ENCODE measurements at places on chromosomes 4 and X.
A peak's percentile ranks its signal among the peaks of the same experiment; 100 is the strongest.

GRCh38 chr4:152132776-152133175 is 372.0 kb upstream of the GATB start:
- no peak for DNase-seq

DNA sequence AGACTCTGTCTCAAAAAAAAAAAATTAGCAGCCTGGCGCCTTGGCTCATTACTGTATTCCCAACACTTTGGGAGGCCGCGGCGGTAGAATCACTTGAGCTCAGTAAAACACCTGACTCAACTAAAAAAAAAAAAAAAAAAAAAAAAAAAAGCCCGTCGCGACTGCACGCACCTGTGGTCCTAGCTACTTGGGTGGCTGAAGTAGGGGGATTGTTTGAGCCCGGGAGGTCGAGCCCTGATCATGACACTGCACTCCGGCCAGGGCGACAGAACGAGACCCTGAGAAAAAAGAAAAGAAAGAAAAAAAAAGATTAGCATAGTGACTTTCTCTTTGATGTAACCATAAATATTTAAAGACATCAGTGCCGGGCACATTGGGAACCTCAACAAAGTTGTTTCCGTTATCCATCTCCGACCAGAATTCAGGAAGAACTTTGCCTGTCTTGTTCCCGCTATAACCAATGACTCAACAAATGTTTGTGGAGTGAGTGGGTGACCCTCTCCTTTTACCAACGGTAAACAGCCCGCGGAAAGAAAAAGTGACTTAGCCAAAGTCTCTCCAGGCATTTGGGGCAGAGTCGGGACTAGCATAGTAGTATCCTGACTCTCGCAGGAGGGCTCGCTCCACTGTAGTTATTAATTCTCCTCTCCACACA is 553 bp upstream of the MED28 start:
- peak; percentile 22 for DNase-seq

- peak; percentile 46 for DNase-seq
These were observed 1.2 kb downstream of the TMSB4X start for GRCh38 chrX:12975991-12976558.

DNA sequence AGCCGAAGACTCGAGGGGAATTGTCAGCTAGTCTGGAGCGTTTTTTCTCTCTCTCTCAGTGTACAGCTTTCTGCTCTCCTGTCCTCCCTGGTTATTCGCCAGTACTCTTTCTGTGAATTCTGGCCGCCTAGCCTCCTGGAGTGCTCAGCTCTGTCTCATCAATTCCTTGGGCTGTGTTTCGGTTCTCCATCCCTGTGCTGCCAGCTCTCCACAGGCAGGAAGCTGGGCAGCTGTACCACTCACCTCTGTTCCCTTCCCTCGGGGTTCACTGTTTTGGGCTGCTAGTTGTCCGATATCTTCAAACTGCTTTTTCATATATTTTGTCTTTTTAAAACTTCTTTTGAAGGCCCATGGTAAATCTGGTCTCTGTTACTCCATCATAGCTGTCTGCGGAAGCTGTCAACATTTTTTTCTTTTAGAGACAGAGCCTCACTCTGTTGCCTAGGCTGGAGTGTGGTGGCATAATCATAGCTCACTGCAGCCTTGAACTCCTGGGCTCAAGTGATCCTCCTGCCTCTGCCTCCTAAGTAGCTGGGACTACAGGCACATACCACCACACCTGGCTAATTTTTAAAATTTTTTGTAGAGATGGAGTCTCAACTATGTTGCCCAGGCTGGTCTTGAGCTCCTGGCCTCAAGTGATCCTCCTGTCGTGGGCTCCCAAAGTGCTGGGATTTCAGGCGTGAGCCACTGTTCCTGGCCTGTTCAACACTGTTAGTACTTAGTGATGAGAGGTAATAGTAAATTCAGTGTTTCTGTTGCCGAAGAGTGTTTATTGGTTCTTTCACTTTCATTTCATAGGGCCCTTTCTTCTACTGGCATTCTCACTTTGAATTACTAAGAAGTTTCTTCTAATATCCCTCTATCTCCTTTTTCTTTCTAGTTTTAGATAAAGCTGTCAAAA is 18.6 kb downstream of the ZCCHC4 start:
- no peak for DNase-seq

GRCh38 chr4:157271166-157271869 is 50.8 kb downstream of the GRIA2 start:
- no peak for DNase-seq

GRCh38 chr4:147778942-147779341 is 47.1 kb downstream of the ARHGAP10 start:
- DNase-seq = no peak

DNA sequence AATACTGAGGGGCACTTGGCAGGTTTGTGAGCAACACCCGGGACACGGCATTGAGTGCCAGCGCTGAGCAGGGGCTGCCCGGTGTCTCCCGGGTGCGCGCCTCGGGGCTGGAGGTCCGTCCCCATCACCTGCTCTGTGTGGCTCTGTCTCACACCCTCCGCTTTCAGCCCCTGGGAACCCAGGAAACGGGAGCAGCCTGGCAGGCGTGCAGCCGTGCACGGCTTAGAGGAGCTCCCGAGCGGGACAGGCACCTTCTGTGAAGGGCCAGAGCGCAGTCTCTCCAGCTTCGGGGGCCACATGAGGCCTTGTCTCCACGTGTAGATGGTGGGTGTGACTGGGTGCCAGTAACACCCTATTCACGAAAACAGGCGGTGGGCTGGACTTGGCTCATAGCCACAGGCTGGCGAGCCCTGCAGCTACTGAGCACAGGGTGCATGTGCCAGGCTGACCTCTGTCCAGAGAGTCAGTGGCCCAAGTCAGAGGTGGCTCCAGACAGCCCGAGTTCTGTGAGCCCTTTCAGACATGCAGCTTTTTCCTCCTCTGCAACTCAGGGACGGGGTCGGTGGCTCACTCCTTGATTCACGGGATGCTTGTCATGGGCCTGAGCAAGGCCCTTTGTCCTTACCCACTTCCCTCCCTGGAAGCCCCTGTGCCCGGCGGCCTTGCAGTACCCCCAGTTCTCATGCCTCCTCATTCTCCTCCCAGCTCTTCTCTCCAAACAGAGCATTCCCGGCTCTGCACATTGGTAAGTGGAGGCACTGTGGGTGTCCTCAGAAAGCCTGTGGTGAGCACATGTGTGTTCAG is 23.5 kb downstream of the UVSSA start:
- no peak for DNase-seq

DNA sequence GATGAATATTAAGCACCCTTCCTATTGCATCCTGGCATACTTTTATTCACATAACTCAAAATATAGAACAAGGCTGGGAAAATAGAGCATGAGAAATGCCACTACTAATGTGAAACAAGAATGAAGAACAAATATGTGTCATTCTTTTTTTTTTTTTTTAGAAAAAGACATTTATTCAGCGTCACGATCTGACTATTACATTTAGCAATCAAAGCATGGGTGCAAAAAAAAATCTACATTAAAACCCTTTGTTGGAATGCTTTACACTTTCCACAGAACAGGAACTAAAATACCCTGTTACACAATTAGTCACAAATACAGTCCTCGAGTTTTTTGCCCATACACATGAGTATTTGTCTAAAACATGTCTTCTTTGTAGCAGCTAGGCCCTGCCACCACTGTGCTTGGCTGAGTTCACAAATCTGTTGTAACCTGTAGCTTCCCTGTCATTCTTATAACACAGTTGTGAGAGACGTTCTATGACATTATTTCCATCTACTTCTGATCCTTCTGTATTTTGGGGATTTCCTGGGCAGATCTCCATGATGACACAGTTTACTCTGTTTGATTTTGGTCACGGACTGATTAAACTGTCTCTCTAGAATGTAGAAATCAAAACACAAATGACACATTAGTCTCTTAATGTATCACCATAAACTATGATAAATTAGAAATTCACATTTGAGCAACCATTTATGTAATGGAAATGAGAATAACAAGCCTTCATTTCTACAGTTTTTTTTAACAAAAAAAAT is 9.4 kb upstream of the TET2 start:
- DNase-seq = no peak

Measured in activated CD8-positive, alpha-beta memory T cell treated with anti-CD3 and anti-CD28 coated beads, Interleukin-2, amount 50 U/mL, for 4 hours (primary cell).